ENCODE measurements at places on chromosomes 3 and 15. TPM values are rescaled to one million over a fixed set of nuclear protein-coding genes. Genes with fewer than 3 reads are reported as not detected.

The GP9 gene
- polyA plus RNA-seq = 2.1 TPM

The CCR8 gene
- polyA plus RNA-seq = not detected

The CCR9 gene
- 0.25 TPM for polyA plus RNA-seq

The SNTN gene
- polyA plus RNA-seq = 2.3 TPM

The ATP2C1 gene
- 51.0 TPM for polyA plus RNA-seq

The RARRES1 gene
- polyA plus RNA-seq = 9.7 TPM

The EAF2 gene
- polyA plus RNA-seq = 14.5 TPM

The CAMP gene
- polyA plus RNA-seq = 2.8 TPM

All from testis (tissue), 5 donors.